ENCODE measurements at places on chromosomes 16 and 17.

- DNase-seq, result no peak
Observed at GRCh38 chr16:3652373-3653195, 1.9 kb upstream of the DNASE1 start.

GRCh38 chr16:1816396-1817275, 10.0 kb downstream of the HAGH start:
- no peak for DNase-seq

DNA sequence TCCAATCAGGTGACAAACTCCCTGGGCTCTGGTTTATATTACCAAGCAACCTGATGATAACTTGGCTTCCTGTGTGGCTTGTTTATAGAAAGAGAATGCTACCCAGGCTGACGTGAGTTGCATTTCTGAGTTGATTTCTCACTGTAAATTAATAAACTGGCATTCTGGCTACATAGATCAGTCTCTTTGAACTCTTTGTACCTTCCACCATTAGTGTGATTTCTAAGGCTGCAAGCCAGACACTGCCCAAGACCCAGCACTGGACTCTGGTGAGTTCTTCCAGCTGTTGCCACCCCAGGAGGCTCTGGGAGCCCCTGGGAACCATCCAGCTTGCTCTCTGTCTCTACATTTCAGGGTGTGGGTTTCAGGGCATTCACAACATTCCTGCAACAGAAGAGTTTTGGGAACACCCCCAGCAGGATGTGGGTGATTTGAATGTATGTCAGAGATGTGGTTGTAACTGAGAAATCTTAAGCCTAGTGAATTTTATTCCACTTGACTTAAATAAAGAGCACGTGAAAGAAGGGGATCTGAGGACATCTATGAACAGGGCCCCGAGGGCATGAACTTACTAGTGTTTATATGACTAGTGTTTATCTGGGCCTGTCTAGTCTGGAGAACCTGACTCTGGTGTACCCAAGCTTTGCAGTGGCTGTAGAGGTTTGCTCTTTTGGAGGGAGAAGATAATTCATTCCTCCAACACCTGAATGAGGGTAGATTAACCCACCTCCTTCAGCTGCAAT, 30.3 kb upstream of the LRRC37A start:
- DNase-seq, result no peak

DNA sequence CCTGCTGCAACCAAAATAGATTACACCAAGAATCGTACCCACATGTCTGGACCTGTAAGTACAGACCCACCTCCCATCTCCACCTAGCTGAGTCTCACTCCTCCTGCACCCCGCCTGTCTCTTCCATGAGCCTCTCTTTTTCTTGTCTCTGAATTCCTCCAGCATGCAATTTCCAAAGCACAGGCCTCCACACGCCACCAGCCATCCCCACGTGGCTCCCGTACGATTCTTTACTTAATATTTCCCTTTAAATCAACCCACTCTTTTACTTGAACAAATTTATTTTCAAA, 1.2 kb downstream of the RPH3AL start:
- no peak for DNase-seq

DNA sequence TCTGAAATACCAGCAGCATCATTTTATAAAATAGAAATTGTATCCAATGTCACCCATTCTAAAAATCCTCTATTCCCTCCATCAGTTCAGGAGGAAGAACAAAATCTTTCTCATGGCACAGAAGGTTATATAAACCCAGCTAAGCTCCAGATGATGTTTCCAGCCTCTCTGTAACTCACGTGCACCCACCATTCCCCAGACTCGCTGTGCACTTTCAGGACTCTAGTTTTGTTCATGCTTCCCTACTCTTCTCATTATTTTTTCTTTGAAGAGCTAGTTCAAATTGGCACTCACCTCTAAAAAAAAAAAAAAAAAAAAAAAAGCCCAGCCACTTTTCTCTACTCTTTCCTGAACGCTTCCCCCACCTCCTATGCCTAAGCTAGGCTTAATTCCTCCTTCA, 36.0 kb upstream of the SHISA6 start:
- DNase-seq, result no peak

DNA sequence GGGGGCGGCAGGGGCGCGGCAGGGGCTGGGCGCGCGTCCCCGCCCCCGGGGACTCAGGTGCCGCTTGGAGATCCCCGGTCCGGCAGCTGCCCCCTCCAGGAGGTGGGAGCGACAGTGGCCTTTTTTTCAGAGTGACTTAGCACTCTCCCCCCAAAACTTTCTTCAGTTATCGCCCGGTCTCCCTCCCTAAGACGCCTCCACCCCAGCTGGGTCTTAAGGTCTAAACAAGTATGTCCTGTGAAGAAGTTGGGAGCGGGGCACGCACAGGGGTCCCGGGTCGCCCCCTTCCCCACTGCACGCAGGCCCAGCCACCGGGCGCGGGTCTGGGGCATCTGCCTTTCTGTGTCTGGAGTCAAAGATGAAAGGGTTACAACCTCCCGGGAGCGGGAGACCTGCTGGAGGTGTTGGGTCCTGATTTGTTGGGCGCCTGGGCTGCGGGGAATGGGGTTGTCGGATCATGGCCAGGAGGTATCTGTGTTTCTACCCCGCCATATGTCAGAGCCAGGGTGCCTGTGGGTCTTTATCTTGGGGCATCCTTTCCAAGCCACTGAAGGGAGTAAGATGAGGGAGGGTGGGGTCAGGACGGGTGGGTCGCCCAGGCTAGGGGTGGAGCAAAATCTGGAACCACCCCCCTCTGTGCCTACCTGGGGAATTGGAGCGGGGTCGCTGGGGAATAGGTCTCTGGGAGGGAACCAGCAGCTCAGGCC, 757 bp downstream of the FMNL1 start:
- no peak for DNase-seq

- no peak for DNase-seq
Observed at GRCh38 chr17:56718515-56718914, 115.2 kb downstream of the C17orf67 start.

- DNase-seq, result no peak
Observed at GRCh38 chr16:57470711-57471110, 8.2 kb downstream of the POLR2C start.

- no peak for DNase-seq
Observed at GRCh38 chr17:72713701-72714100, 378.8 kb downstream of the SLC39A11 start.

DNA sequence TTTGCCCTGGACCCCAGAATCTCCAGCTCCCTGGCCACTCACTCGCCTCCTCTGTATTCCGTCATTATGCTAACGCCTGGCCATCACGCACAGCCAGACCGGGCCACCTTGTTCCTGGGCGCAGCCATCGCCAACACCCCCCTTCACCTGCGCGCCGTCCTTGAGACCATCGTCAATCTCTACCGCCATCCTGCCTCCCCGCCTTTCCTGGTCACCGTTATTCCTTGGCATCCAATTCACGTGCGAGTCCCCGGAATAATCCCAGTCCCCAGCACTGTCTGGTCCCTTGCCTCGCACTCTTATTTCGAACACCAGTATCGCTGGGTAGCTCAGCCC, 541 bp downstream of the VKORC1 start:
- no peak for DNase-seq
